ENCODE measurements at places on chromosomes 7 and 10.

- no peak for DNase-seq
Measured at GRCh38 chr10:27482984-27483956, 20.8 kb upstream of the RAB18 start.

DNA sequence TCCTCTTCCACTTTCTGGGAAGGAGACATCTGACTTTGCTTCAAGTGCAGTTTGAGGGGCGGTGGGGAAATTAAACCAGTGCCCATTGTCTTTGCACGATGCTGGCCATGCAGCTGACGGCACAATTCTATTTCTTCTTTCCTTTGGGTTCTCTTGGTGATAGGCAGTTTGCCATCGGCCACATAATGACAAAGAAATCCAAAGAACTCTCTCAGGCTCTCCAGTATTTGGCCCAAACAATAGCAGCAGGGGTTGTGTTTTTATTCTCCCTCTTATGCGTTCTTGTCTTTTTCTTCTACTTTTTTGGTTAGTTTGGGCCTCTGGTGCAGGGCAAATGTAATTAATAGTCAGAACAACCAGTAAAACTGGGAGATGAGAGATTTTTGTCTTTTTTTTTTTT is 147.0 kb downstream of the EMX2 start:
- DNase-seq: no peak

DNA sequence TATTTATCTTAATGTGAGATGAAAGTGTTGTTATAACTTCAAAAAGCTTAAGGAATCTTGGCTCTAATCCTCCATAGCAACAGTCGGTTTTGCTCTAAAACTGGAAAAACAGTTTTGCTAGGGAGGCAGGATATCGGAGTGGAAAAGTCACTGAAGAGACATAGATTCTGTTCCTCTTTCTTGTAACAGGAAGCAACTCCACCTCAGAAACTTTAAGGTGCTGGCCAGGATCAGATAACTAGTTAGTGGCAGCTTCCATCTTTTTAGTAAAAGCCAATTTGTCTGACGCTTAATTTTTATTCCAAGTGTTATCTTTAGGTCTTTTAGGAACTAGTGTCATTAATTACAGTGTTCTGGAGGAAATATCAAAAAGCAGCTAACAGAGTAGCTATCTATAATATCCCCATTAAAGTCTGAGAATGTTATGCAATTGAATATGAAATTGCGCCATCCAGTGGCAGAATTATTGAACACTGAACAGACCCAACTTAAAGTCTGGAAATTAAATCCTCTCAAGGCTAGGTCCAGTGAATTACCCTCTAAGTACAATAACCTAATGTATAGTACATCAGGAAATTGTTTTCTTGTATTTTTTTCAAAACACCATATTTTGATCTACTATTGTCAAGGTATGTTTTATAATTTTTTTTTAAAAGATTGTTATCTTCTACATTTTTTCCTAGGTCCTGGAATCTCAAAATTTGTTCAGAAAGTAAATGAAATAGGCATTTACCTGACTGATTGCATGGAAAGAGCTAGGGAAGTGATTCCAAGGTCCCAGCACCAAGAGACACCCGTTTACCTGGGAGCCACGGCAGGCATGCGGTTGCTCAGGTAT is 65.9 kb upstream of the CC2D2B start:
- DNase-seq: no peak

- no peak for DNase-seq
Measured at GRCh38 chr10:125783957-125784356, 8.3 kb upstream of the MMP21 start.

DNA sequence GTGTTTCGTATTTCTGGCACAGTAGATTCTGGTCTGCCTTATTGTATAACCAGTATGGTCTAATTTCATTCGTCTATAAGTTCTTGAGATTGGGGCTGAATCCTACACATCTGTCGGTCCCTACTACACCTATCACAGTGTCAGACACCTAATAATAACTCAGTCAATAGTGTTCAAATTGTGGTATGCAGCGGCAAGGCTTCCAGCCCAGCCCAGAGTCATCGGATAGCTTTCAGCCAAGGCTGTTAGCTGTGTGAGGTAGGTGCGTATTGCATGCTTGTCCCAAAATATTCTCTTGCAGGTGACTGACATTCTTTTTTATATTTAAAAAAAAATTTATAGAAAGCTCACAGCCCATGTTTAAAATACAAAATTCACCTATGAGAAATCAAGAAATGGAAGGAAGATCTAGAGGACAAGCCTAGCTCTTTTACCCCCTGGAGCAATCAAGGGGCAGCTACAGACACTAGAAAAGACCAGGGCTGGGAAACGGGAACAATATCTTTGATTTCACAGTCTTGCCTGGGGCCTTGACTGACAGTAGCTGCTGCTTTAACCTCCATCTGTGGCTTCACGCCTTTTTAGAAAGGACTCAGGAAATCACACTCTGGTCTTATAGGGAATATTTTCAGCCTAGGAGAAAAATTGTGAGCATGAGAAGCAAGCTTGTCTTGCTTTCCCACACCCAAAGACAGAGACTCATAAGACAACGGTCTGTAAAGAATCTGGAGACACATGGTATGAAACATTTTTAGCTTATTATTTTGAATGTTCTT is 9.5 kb upstream of the ASB4 start:
- DNase-seq: no peak

GRCh38 chr7:25738528-25738927 is 413.5 kb upstream of the NFE2L3 start:
- DNase-seq: no peak

GRCh38 chr7:44267178-44267577 is 58.2 kb downstream of the CAMK2B start:
- DNase-seq: no peak

GRCh38 chr7:29163854-29164253 is 17.5 kb upstream of the CPVL start:
- no peak for DNase-seq

- DNase-seq: no peak
Measured at GRCh38 chr7:125355899-125356298, 426.3 kb upstream of the POT1 start.

GRCh38 chr7:68162712-68163111 is 1166.1 kb downstream of the TYW1 start:
- DNase-seq: no peak

- no peak for DNase-seq
Measured at GRCh38 chr7:11394438-11394837, 420.8 kb downstream of the PHF14 start.

DNA sequence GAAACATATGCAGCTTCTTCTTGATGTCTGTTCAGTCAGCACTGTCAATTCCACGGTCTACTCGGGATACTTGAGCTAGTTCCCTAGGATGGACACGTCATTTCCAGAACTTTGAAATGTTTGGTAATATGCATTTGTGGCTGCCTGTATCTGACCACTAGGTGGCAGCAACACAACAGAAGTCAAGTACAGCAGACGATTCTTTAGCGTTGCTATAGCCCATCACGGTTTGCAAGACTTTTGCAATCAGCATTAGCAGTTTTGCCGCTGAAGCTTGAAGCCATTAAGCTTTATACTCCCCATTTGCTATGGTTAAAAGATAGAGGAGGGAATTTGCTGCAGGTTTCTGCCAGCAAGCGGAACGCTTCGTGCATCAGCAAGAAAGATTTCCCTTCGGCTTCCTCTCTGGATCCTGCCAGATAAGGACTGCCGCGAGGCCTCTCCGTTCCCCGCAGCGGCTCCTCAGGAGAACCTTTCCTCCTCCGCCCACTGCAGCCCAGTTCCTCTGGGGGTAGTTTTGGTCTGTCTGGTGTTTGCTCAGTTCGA is 63.5 kb downstream of the ABCC2 start:
- DNase-seq: peak; percentile 43
